ENCODE measurements at places on chromosomes 12 and 14. TPM values are rescaled to one million over a fixed set of nuclear protein-coding genes. Genes with fewer than 3 reads are reported as not detected.

DNA sequence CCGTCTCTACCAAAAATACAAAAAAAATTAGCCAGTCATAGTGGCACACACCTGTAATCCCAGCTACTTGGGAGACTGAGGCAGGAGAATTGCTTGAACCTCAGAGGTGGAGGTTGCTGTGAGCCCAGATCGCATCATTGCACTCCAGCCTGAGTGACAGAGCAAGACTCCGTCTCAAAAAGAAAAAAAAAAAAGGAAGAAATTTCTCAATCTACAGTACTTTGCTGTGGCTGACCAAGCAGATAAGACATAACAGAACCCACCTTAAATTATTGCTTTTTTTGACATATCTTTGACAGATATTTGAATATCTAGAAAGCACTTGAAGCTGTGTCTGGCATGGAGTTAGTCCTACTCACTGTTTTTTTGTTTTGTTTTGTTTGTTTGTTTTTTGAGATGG, 34.9 kb upstream of the HNF1A start:
- no peak for DNase-seq

GRCh38 chr12:31887109-31887811, 72.0 kb upstream of the RESF1 start:
- DNase-seq = no peak

DNA sequence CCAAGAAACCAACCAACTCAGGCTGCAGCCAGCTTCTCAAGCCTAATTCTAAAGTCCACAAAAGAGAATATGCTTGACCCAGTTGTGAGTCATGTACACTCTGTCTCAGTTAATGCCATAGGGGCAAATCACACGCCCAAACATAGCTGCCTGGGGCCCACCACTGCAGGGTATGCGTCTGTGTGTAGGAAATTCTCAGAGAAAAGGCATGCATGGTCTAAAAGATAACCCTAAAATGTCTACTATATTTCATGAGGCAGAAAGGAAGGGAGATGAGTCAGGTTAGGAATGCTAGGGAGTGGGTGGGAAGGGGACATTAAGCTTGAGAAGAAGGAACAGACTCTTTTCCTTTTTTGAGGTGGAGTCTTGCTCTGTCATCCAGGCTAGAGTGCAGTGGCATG, 22.3 kb upstream of the SPTLC2 start:
- DNase-seq = no peak

DNA sequence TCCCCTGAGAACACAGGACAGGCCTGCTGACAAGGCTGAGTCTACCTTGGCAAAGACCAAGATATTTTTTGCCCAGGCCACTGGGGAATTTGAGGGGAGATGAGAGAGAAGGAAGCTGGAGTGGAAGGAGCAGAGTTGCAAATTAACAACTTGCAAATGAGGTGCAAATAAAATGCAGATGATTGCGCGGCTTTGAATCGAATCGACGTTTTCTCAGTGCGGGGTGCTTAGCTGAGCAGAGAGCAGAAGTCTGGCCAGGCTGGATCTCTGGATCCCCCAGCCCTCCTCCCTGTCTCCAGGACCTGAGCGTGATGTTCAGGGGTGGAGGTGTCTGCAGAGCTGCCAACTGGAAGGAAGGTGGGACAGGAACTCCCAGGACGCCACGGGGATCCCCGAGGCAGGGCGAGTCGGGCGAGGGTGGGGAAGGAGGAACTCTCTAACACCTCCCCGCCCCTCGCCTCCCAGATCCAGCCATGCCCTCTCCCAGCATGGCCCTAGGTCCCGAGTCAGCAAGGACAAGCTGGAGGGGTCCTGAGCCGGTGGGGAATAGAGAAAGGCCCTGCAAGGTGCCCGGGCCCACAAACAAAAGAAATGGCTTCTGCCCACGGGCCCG, 527 bp upstream of the CARMIL3 start:
- no peak for DNase-seq

GMPR2 gene
- 51.6 TPM for total RNA-seq

COPS7A gene
- 72.9 TPM for total RNA-seq

- DNase-seq = no peak
Measured at GRCh38 chr12:131865180-131865875, 29.1 kb upstream of the ULK1 start.

DNA sequence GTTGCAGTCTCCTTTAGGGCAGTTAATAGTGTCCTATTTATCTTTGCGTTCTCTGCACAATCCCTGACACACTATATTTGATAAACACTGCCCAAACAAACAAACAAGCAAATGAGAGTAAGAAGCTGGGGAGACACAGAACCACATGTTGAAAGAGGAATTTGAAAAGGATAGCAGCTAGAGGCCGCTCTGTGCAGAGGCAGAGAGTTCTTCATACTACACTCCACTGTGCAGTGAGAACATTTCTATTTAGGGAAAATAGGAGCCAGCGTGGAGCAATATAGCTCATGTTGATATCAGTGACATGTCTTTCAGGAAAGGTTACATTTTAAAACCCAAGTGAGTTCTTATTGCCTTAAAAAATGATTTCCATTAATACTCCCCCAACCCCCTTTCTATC, 140.3 kb upstream of the SEL1L start:
- no peak for DNase-seq

GRCh38 chr12:76421046-76421445, 72.8 kb upstream of the BBS10 start:
- no peak for DNase-seq

- no peak for DNase-seq
Measured at GRCh38 chr14:80933282-80933681, 8.3 kb downstream of the CEP128 start.

DNA sequence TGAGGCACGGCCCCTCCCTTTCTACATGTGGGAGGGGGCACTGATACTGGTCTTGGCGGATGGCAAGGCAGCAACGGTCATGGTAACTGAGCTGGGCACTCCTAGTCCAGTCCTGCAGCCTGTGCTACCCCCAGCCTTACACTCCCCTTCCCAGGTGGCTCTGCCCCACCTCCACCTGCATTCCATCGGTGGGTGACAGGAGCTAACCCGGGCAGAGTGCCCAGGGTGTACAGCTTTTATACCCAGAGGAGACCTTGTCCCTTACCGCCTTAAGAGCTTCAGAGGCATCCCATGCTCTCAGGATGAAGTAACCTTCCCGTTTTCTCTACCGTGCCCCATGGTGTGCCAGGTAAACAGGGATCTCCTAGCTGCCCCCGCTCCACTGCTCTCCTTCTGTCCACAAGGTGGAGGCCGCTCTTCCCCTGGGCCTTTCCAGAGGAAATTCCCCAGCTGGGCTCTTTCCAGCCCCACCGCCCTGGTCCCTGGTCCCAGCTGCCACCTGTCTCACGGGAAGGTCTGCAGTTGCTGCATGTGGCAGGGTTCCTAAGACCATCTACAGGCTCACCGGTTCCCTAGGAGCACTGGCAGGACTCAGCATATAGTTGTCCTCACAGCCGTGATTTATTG, 20.5 kb downstream of the BRI3BP start:
- DNase-seq = no peak

DNA sequence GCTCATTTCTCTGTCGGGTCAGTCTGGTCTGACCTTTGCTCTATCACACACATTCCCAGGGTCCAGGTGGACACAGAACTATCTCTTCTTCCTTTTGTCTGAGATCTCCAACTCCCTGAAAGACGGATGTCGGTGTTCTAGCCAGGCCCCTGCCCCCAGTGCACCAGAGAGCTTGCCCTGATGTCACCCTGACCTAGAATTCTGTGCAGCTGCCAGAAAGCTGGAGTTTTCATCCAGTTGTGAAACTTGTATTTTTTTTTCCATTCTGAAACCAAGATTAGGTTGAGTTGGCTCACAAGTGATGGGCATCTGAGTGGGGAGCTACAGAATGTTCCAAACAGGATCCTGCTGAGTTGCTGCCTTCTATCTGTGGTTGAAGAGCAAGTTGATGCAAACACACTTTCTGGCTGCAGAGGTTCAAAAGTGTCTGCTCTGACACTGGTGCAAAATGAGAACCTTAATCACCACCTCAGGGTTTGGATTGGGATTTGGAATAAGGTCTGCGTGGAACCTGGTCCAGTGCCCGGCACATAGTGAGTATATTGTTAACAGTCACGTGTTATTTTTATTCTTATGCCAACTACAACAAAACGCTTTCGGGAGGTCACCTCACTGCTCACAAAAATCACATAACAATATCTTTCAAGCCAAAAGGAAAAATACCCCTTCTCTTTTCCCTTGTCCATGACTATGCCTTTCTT, 211.5 kb downstream of the SLC15A4 start:
- DNase-seq = no peak

- DNase-seq = no peak
Measured at GRCh38 chr12:94092516-94093241, 55.7 kb upstream of the PLXNC1 start.

DNA sequence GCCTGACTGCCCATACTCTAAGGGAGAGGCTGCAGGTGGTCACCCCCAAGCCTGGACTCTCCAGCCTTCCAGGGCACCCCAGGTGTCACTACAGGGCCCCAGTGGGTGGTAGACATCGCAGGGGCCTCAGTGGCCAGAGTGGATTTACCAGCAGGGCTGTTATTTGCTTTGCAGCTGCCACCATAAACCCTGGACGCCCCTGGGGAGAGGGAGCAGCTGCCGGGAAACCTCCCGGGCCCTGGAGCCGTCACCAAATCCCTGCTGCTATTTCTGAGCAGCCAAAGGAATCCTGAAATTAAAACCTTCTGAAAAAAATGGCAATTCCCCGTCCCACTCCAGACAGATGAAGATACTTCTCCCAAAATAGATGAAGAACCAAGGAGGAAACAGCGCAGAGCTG, 13.9 kb downstream of the TMEM119 start:
- DNase-seq = no peak

DNA sequence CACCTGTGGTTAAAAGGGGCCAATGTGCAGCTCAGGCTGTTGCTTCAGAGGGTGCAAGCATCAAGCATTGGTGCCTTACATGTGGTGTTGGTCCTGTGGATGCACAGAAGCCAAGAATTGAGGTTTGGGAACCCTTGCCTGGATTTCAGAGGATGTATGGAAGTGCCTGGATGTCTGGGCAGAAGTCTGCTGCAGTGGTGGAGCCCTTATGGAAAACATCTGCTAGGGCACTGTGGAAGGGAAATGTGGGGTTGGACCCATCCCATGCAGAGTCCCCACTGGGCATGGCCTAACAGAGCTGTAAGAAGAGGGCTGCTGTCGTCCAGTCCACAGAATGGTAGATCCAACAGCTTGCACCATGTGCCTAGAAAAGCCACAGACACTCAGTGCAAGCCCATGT, 36.6 kb downstream of the PCNX1 start:
- DNase-seq = no peak

GRCh38 chr12:46677749-46678148, 148.0 kb downstream of the SLC38A4 start:
- no peak for DNase-seq

DNA sequence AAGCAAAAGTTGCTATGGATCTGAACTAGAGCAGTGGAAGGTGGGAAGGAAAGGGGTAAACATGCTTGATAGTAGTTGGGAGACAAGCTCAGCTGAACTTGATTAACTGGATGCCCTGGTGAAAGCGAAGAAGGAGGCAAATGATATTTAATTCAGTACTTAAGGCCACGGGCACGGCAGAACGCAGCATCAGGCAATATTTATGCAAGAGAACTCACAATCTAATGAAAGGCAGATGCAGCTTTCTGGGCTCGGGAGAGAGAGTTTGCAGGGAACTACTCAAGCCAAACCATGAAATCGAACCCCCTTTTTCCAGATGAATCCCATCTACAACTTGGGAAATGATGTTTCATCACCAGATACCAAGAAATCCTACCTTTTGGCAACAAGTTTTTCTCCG, 3.5 kb upstream of the CNIH1 start:
- no peak for DNase-seq

- no peak for DNase-seq
Measured at GRCh38 chr12:48351022-48351708, 446 bp upstream of the ZNF641 start.

- no peak for DNase-seq
Measured at GRCh38 chr12:21813751-21814150, 39.2 kb upstream of the KCNJ8 start.

DNA sequence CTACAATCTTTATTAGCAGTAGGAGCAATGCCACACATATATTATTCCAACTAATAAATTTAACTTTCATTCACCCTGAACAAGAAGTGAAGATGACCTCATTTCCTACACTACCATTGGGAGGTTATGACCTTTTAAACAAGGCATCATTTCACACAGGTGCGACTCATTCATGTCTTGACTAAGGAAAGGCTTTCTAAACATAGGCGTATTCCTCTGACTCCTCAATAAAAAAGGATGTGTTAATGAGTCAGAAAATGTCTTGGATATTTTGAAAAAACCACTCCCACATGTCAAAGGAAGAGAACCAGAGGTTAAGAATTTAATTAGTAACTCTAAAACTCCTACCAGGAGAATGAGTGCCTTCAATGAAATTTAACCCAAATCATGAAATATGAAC, 115.2 kb downstream of the PRICKLE1 start:
- DNase-seq = no peak

- DNase-seq = peak; percentile 72
Measured at GRCh38 chr14:96424109-96424989, 32.4 kb downstream of the AK7 start.

GLT1D1 gene
- not detected for total RNA-seq

GRCh38 chr14:68890173-68890931, 88.8 kb downstream of the ACTN1 start:
- no peak for DNase-seq

BCL11B gene
- total RNA-seq = not detected

DNA sequence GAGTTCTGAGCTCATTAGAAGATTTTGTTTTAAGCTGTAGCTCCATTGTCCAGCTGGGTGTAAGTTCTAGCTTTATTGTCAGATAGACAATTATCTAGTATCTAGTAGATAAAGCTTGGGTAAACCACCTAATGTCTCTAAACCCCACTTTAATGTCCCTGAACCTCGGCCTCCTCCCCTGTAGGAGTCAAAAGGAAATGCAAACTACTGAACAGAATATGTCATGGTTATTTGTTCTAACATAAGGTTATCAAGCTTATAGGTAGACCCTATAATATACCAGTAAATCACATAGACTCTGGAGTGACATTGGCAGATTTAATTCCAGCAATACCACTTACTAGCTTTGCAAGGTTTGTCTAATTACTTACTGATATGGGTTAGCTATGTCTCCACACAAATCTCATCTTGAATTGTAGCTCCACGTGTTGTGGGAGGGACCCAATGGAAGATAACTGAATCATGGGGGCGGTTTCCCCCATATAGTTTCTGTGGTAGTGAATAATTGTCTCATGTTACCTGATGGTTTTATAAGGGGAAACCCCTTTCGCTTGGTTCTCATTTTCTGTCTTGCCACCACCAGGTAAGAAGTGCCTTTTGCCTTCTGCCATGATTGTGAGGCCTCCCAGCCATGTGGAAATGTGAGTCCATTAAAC, 29.4 kb downstream of the BCAT1 start:
- no peak for DNase-seq

GRCh38 chr12:49543221-49543913, 4.5 kb downstream of the KCNH3 start:
- DNase-seq = no peak

LRP1 gene
- total RNA-seq = 21.4 TPM

- no peak for DNase-seq
Measured at GRCh38 chr14:92161521-92161920, 39.8 kb downstream of the CPSF2 start.

- no peak for DNase-seq
Measured at GRCh38 chr12:34290381-34290995, 268.2 kb downstream of the ALG10 start.

- no peak for DNase-seq
Measured at GRCh38 chr12:63400318-63400717, 249.3 kb upstream of the AVPR1A start.

- DNase-seq = no peak
Measured at GRCh38 chr12:120928864-120929652, 24.9 kb upstream of the SPPL3 start.

KRT71 gene
- not detected for total RNA-seq

GRCh38 chr14:70149596-70150165, 39.1 kb downstream of the SLC8A3 start:
- no peak for DNase-seq
